Activated naive CD4-positive, alpha-beta T cell treated with anti-CD3 and anti-CD28 coated beads, Interleukin-2, amount 50 U/mL, for 72 hours (primary cell): ENCODE measurements at places on chromosomes 3 and 15. TPM values are rescaled to one million over a fixed set of nuclear protein-coding genes. Genes with fewer than 3 reads are reported as not detected.

Gene GABRA5
- not detected for total RNA-seq

Gene CPNE9
- 0.11 TPM for total RNA-seq

Gene TXNRD3
- total RNA-seq = 2.3 TPM

Gene IQCF5
- not detected for total RNA-seq

Gene CCR1
- not detected for total RNA-seq

Gene EXD1
- total RNA-seq = not detected

GRCh38 chr3:108554913-108555571, 34.2 kb downstream of the CIP2A start:
- no peak for DNase-seq

DNA sequence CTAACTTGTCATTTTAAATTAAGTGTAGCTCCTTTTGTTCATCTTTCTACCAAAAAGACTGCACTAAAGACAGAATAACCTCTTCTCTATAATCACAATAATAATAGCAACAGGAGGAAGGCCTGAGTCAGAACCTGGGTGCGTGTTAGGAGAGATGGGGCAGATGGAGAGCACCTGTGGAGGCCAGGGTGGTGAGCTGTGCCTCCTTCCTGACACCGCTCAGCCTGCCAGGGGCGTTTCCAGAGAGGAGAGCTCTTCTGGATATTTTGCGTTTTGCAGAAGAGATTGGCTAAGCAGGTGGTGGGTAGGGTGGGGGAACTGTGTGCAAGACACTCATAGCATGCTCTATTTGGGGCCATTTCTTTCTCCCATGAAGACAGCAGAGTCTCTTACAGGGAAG, 83.5 kb downstream of the MEGF11 start:
- no peak for DNase-seq

- DNase-seq = no peak
These were observed 15.0 kb downstream of the IL17RD start for GRCh38 chr3:57150113-57150581.

DNA sequence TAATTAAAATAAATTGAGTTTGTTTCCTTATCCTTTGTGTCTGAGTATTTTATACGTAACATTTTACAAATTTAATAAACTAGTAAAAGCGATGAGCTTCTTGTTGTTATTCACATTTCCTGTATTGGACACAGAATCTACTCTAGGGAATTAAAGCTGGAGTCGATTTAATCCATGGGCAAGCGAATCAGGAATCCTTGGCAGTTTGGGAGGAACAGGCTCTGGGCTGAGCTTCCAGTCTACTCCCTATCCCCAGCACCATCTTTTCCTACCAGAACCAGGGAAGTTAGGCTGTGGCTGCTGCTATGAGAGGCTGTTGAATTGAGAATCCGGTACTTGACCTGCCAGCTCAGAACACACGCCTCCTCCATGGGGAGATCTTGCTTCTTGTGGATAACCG, 437.3 kb upstream of the TPM1 start:
- no peak for DNase-seq

- no peak for DNase-seq
These were observed 11.7 kb downstream of the EBLN2 start for GRCh38 chr3:73073091-73073707.

DNA sequence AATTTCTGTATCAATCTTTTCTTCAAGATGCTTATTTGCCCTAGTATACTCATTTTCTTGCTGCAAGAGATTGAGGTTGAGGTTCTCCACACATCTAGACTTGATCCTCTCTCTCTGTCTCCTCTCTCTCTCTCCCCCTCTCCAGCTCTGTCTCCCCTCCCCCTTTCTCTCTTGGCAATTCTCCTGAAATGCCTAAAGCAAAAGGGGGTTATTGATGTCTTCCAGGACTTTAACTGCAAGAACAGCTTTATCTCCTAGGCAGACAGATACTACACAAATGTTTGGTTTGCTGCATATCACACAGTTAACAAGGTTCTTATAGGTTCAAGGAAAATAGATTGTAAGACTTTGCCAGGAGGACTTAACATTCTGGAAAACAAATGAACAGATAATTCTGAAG, 52.1 kb downstream of the TMEM212 start:
- no peak for DNase-seq
